Sciatic nerve (tissue), 2 donors: ENCODE measurements at places on chromosomes 3 and 15.

GRCh38 chr3:150370122-150370602, 37.9 kb upstream of the TSC22D2 start:
- DNase-seq, result peak; percentile 61

GRCh38 chr3:13851997-13852637, 27.8 kb downstream of the WNT7A start:
- no peak for DNase-seq

- no peak for DNase-seq
Measured at GRCh38 chr3:11716573-11717290, 73.0 kb upstream of the VGLL4 start.

DNA sequence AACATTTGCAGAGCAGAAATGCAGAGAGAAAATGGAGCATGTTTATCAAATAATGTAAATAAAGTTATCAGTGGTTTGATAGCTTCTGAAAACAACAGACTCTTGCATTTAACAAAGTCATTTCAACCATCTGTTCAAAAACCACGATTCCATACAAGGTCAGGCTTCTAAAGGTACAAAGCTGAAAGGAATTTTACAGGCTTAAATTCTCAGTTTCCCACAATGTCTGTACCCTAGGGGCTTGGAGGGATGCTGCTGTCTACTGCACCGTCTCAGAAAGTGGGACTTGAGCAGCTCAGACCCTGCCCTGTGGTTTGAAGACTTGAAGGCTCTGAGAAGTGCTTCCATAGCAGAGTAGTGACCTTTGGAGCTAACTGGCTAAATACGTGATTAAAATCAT, 30.4 kb upstream of the TM4SF1 start:
- no peak for DNase-seq

- no peak for DNase-seq
Measured at GRCh38 chr15:100174904-100175275, 166.9 kb downstream of the ADAMTS17 start.

GRCh38 chr3:52777959-52778805, 783 bp downstream of the ITIH1 start:
- DNase-seq, result peak; percentile 30

GRCh38 chr15:96087180-96087884, 243.2 kb upstream of the NR2F2 start:
- no peak for DNase-seq

DNA sequence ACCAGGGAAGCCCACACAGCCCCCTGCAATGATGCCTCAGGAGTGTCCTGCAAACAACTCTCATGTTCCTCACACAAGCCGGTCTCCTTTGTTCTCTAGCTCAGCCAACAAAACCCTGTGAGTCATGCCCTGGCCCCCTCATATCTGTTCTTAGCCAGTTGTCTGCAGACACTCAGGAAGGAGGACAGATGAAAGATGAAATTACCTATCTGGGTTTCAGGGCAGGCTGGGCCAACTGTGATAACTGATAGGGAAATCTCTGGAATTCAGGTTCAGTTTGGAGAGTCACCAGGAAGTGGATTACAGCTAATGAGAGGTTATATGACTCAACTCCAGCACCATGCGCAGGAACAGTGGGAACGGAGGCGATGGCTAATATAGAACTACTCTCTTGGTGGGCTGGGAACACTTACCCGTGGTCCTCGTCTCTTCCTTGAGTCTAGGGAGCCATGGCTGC, 352.0 kb upstream of the ADAMTS9 start:
- DNase-seq, result no peak

GRCh38 chr3:17891139-17891856, 148.9 kb upstream of the TBC1D5 start:
- no peak for DNase-seq
